ENCODE measurements at places on chromosomes 16 and 17.

DNA sequence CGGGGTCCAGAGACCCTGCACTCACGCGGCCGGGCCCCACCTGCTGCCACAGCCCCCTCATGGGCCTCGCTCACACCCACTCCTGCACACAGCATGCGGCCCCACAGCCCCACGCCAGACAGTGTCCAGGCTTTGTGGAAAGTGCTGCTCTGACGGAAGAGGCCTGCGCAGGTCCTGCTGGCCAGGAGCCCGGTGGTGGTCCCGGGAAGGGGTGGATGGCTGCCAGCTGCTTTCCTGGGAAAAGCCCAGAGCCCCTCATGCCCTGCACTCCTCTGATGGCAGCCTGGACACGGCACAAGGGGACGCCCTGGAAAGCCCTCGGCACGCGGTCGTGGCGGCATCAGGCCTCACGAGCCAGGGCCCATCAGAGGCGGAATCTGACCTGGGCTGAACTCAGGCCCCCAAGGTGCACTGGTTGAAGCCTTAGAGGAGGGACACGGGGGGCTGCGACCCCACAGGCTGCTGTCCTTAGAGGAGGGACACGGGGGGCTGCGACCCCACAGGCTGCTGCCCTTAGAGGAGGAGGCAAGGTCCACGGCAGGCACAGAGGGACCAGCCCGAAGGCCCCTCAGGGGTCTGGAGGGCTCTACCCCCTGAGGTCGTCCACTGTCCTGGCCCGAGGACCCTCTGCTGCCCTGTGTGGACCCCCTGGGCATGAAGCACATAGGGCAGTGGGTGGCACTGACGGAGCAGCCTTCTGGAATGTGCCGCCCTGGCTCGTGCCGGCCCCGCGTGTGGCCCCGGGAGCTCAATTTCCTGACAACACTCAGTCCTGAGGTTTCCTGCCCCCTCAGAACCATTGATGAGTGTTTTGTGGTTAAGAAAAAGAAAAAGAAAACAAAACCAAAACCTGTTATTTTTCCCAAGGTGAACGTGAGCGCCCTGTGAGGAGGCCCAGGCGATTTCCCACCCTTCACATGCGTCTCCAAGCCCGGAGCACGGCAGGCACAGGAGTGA, 22.1 kb downstream of the SOX8 start:
- no peak for DNase-seq

DNA sequence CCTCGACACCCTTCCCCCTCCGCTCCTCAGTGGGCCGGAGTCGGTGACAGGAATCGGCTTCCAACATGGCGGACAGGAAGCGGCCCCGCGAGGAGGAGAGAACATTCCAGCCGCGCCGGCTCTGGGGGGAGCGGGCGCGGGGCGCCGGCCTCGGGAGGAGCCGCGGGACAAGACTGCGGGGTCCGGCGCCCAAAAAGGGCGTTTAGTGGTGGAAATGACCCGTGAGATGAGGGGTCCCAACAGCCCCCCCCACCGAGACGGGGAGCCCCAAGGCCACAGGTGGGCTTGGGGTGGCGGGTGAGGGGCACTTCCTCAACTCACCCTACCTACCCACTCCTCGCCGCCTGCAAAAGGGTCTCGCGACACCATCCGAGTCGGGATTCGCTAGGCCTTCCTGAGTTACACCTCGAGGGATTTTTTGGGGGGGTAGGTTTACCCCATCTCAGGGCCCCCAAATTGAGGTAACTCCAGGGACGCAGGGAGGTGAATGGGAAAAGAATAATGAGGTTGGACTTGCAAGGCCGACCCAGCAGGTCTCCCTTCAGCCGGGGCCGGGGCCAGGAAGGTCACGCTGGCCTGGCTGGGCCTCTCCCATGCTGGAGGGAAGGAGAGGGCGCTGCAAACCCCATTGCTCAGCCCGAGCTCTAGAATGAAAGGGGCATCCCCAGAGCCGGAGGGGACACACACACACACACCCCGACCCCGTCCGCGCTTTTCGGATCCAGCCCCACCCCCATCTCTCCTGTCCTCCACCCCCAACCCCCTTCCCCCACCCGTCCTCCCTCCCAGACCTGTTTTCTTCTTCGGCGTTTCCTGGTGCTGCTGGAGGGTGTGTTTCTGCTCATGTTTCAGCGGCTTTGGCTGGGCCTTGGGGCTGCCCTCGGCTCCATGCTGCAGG, 707 bp downstream of the NUFIP2 start:
- DNase-seq: no peak

- no peak for DNase-seq
Observed at GRCh38 chr17:6075050-6075449, 4.9 kb downstream of the WSCD1 start.

DNA sequence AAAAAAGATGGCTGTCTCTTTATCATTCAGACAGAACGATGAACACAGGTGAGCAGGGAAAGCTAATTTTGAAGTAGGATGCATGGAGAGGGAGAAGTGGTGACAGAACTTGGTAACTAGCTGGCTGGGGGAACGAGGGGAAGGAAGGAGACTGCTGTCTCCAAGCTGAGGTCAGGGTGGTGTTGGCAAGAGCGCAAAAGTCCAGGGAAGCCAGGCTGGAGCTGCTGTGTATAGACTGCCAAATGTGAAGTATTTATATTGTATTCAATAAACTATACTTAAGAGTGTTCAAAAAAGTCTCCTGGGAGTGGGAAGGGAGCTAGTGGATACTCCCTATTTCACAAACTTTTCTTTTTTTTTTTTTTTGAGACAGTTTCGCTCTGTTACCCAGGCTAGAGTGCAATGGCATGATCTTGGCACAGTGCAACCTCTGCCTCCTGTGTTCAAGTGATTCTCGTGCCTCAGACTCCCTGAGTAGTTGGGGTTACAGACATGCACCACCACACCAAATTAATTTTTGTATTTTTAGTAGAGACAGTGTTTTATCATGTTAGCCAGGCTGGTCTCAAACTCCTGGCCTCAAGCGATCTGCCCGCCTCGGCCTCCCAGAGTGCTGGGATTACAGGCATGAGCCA, 8.2 kb downstream of the TMEM106A start:
- DNase-seq: no peak

GRCh38 chr16:67514382-67514828, 14.2 kb upstream of the RIPOR1 start:
- DNase-seq: peak; percentile 72

- peak; percentile 22 for DNase-seq
Observed at GRCh38 chr16:51762081-51762996, 611.3 kb upstream of the SALL1 start.

DNA sequence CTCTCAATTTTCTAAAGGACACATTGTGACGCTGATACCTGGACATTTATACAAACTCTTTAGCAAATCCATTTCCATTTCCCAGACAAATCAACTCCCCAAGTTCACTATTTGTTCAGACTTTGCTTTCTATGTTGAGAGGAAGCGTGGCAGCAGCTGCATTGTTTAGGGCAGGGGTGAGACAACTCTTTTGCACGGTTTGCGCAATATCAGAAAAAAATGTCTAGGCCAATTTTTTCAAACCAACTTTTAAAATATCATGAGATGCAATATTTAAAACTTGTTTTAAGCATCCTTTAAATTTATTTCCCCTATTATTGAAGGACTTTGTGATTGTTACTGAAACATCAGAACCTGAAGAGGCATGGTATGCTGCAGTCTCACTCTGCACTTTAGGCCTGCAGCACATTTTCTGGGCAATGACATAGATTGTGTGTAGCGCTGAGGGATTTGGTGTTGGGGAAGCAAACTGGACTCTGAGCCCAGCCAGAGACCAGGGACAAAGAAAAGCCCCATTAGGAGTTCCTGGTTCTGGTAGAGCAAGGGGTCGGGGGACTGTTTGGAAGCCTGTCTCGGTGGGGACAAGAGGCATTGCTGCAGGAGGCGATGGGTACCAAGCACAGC, 6.4 kb upstream of the CCDC182 start:
- no peak for DNase-seq

GRCh38 chr16:49620158-49620868, 235.6 kb downstream of the ZNF423 start:
- no peak for DNase-seq

GRCh38 chr17:32496395-32497073, 9.7 kb downstream of the CDK5R1 start:
- DNase-seq: no peak

- DNase-seq: no peak
Observed at GRCh38 chr16:66872559-66872942, 7.8 kb upstream of the PDP2 start.

GRCh38 chr17:57235124-57235523, 21.2 kb upstream of the MSI2 start:
- no peak for DNase-seq

DNA sequence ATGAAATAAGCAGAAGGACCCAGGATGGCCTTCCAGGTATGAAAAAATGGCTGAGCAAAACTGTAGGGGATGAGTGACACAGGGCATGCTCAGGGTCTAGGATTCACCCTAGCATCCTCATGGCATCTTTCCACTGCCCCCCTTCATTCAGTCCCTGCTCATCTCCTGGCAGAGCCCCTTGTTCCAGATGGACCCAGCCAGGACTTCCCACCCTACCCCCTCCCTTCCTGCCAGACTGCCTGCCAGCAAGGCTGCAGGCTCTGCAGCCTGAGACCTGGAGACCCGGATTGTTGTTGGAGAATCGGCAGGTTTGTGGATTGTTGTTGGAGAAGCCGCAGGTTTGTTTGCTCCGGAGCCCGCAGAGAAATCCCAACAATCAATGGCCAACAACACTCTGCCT, 6.6 kb downstream of the SEZ6 start:
- DNase-seq: no peak

DNA sequence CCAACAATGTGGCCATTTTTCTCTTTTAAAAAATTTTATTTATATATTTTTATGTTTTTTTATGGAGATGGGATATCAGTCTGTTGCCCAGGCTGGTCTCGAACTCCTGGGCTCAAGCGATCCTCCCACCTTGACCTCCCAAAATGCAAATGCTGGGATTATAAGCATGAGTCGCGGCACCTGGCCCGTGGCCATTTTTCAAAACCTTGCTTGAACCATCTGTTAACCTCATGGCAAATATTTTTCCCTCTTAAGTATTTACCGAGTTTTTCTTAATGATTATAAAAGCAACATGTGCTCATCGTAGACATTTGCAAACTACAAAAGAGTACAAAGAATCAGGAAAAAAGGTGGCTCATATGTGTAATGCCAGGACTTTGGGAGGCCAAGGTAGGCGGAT, 127.6 kb downstream of the ABCC6 start:
- DNase-seq: no peak

DNA sequence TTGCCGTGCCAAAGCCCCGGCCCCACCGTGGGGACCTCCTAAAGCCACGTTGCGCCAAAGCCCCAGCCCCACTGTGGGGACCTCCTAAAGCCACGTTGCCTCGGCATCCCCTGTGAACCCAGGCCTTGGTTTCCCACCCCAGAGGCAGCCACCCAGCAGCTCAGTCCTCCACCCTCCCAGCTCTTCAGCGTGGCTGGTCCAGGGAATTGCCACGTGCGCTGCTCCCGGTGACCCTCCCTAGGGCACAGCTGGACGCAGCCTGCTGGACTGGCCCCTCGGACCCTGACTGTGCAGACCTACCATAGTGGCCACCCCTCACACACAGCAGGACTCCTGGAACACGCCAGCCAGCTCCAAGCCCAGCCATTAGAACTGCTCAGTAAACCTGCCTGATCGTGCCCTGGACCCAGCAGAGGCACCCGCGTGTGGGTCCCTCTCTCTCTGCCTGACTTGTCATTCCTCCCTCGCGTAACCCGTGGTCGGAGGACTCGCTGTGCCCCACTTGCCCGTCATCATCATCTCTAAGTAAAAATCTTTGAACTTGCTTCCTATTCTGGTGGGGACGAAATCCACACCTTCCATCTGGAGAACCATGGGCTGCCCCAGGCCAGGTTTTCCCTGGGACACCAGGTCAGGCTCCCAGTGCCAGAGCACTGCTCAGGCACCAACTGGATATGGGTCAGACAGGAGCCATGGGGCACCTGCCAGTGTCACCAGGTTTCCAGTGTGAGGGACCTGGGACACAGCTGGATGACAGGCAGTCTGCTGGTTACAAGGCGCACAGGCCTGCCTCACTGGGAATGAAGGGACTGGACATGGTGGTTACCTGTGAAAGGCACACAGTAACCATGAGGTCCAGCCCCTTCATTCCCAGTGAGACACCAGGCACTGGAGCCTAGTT, 5.6 kb downstream of the CIAO3 start:
- DNase-seq: no peak

- DNase-seq: no peak
Observed at GRCh38 chr17:42424991-42425610, 2.0 kb upstream of the CAVIN1 start.

DNA sequence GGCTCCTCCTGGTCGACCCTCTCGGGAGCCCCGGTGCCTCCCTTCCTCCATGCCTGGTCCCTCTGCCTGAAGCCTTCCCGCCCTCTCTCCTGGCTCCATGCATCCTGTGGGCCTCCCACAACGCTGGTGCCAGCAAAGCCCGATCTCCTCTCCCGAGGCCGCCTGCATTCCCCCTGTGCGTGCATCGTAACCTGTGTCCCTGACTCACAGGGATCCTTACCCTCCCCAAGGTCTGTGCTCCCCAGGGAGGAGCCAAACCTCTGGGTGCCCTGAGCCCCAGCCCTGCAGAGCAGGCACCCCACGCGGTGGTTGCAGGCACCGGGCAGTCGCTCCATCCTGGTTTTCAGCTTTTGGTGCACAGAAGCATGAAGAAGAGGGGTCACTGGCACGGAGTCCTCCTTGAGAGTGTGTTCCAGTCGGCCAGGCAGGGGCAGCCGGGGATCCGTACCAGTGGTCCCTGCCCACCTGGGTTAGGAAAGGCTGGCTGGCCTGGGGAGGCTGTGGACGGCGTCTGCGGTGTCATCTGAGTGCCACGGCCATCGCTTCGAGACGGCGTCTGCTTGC, 1.8 kb upstream of the ENPP7 start:
- DNase-seq: no peak

GRCh38 chr17:51079049-51079448, 41.6 kb downstream of the SPAG9 start:
- no peak for DNase-seq

GRCh38 chr17:40491486-40491885, 9.9 kb downstream of the TNS4 start:
- no peak for DNase-seq

DNA sequence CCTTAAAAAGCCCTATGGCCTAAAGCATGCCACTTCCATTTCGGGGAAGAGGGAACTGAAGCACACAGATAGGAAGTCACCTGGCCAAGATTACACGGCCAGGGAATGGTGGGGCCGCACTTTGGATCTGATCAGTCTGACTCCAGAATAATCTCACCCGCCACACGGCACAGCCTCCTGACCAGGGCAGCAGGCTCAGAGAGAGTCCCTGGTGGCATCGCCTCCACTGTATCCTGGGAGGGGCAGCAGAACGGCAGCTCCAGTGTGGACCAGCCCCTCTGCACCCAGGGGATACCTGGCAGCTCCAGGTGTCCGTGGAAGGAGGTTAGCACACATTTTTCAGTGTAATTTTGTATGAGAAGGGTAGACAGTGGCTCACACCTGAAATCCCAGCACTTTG, 35.5 kb downstream of the VAC14 start:
- DNase-seq: no peak

GRCh38 chr16:85151079-85151602, 38.9 kb upstream of the CIBAR2 start:
- DNase-seq: no peak

GRCh38 chr17:36511216-36511615, 23.5 kb downstream of the MYO19 start:
- no peak for DNase-seq

DNA sequence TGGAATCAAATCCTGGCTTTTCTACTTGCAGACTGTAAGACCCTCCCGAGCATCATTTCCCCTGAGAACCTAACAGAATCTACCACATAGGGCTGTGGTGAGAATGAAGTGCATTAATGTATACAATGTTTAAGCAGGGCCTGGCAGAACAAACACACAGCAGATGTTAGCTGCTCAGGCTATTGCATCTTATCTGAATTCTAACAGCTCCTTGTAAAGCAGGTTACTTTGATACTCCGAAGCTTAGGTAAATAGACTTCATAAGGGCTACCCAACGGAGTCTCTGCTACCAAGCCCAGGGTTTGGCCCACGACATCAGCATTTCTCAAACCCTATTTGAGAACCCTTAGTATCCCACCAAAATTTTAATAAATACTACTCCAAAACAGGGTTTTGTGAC, 24.4 kb upstream of the NOS2 start:
- no peak for DNase-seq

Measured in forelimb muscle (tissue), 1 donor.